ENCODE measurements at places on chromosomes 11 and 22.

DNA sequence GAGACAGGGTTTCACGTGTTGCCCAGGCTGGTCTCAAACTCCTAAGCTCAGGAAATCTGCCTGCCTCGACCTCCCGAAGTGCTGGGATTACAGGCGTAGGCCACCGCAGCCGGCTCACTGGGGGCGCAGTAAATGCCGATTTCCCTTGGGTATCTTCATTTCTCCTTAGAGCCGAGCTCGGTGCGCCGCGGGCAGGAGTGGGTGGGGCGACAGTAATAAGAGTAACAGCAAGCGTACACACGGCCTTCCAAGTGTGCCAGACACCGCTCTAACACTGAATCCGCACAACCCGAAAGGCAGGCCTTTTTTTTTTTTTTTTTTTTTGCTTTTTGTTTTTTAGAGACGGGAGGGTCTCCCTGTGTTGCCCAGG lies 500 bp upstream of the ADSL start:
- peak; percentile 51 for DNase-seq

DNA sequence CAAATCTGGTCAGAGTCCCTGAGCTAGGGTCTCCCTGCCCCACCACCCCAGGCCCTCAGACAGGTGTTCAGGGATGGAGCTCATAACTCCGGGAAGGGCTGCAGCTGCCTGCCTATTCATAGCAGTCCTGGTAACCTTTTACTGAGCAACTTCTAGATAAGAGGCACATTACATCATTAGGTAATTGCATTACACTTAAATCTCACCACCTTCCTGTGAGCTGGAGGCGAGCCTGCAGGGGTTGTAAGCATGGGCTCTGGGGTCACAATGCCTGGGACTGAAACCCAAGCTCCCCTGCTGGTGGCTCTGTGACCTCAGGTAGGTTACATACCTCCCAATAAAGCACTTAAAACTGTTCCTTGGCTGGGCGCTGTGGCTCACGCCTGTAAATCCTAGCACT lies 22.5 kb downstream of the TP53I11 start:
- DNase-seq: no peak

DNA sequence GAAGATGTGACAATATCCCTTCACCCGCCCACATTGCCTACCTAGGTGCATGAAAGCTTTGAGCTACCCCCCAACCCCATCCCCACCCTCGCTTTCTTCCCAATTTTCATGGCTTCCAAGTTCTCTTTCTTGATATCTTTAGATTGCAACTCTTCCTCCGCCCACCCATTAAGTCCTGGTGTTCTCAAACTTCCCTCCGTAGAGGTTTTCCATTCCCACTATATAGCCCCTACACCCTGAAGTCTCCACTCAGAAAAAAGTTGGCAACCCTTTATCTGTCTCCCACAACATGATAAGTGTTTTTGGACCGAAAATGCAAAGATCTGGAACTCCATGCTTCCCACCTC lies 572 bp downstream of the ZNF70 start:
- DNase-seq: no peak

DNA sequence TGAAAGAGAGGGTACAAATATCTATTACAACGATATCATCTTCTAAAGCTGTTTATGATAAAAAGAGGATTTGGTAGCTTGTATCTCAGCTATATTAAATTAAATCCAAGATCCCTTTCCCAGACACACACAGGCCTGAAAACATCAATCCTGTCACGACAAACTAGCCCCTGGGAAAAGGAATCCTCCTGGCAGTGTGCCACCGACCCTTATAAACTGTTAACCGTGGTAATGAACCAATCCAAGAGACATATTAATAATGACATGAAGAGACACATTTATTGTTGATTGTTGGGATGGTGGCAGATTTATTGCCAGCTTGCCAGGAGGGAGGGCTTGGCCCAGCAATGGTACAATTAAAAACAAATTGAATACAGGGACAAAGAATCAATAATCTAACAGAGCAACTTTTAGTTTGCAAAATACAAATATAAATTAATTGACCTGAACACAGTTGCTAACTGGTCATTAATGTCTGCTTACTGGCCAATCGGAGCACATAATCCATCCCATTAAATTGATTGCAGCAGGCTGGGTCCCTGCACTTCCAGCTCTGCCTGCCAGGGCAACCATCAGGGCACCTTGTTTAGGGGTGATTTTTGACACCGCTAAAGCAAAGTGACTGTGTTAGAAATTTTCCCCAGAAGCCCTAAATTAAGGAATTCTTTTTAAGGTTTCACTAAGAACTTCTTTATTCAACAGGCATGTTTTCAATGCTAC lies 887.6 kb downstream of the OPCML start:
- no peak for DNase-seq

DNA sequence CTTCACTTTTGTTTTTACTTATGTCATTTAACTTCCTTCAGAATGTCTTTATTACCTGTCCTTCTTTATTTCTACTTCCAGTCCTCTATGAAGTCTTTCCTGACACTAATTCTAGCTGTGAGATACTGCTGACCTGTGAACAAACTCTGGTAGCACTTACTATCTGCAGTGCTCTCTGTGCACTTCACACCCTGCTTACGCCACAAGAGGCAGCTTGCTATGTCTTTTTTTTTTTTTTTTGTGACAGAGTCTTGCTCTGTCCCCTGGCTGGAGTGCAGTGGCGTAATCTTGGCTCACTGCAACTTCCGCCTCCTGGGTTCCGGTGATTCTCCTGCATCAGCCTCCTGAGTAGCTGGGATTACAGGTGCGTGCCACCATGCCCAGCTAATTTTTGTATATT lies 10.7 kb downstream of the STIM1 start:
- no peak for DNase-seq

- DNase-seq: no peak
Observed at GRCh38 chr22:44410451-44410991, 87.5 kb downstream of the RTL6 start.

Measured in activated effector memory CD4-positive, alpha-beta T cell treated with Interleukin-2 at 50 U/mL for 16 hours (primary cell).